ENCODE measurements at places on chromosomes 5 and 9.

GRCh38 chr5:73917433-73917832 is 291.4 kb downstream of the ARHGEF28 start:
- DNase-seq: no peak

GRCh38 chr5:67493676-67494075 is 297.1 kb upstream of the CD180 start:
- no peak for DNase-seq

GRCh38 chr5:2204366-2205184 is 321.9 kb upstream of the IRX4 start:
- DNase-seq: no peak

DNA sequence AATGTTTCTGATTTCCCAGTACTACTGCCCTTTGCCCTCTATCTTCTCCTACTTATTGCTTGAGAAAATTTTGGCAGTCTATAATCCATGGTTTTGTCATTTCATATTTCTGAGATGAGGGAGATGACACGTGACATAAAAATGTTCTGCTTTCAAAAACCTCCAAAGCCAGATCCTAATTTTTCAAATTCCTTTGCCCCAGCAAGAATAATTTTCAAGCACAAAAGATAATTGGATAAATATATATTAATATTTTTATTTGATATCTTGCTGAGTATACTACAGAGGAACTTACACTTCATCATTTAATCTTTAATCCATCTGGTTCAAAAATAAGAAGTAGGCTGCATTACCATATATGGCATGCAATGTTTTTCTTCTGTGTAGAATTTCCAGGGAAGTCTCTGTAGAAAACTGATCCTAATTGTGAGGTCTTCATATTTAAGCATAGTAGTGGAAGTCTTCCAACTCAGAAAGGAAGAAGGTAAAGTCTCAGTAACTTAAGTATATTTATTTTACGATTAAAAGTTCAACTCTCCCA is 1738.8 kb downstream of the EFNA5 start:
- DNase-seq: no peak

GRCh38 chr5:142095035-142095434 is 13.5 kb upstream of the NDFIP1 start:
- no peak for DNase-seq

Data from mesothelial cell of epicardium (in vitro differentiated cells).